ENCODE measurements at places on chromosomes 3 and 15.

GRCh38 chr15:42498212-42499068 is 3.0 kb downstream of the SNAP23 start:
- DNase-seq: no peak

GRCh38 chr15:80673561-80674244 is 21.4 kb upstream of the ABHD17C start:
- no peak for DNase-seq

GRCh38 chr15:43194795-43195194 is 9.6 kb downstream of the CCNDBP1 start:
- DNase-seq: no peak

DNA sequence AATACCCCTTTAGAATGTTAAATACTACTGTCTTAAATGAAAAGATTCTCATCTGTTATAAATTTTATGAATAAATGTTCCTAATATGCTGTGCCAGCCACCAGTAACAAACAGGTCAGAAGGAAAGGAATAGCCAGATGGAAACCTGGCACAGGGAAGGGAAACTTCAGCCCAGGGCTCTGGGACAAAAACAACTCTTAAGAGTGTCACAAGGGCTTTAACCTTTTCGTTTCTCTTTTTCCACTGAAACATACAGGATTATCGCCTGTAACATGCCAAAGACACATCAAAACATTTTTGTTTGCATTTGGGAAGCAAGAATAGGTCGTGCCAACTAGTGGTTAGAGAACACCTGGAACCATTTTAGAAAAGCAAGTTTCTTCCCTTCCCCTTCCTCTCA is 109.0 kb upstream of the NEDD4 start:
- no peak for DNase-seq

DNA sequence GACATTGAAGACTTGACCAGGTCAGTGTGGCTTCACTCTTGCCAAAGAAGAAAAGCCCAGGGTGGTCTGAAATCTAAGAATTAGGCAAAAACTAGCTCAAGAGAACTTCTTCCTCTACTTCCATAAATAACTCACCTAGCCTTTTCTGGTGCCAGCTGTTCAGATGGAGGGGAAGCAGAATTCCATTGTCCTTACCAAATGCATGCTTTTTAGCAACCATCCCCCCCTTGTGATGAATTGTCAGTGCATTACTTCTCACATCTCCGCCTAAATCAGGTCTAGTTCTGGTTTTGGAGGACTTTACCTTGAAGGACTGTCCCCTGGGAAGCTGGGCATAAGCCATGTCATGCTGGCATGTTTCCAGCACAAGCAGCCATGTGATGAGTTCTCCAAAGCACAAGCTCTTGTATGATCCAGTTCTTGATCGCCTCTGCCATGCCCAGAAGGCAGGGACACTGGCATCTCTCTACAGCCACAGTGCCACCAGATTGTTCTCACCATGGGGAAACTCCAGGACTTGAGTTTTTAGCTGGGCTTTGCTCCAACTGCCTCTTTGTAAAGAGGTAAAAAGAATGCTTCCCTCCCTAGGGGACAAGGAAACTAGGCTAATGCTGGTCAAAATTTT is 96.4 kb upstream of the IL12A start:
- no peak for DNase-seq

GRCh38 chr3:19489936-19490335 is 341.6 kb downstream of the KCNH8 start:
- DNase-seq: no peak

- DNase-seq: no peak
Measured at GRCh38 chr15:92391640-92392039, 2.0 kb upstream of the ST8SIA2 start.

GRCh38 chr3:166580561-166580960 is 743.3 kb upstream of the BCHE start:
- DNase-seq: no peak

- DNase-seq: no peak
Measured at GRCh38 chr15:76098685-76099084, 38.9 kb downstream of the TMEM266 start.

DNA sequence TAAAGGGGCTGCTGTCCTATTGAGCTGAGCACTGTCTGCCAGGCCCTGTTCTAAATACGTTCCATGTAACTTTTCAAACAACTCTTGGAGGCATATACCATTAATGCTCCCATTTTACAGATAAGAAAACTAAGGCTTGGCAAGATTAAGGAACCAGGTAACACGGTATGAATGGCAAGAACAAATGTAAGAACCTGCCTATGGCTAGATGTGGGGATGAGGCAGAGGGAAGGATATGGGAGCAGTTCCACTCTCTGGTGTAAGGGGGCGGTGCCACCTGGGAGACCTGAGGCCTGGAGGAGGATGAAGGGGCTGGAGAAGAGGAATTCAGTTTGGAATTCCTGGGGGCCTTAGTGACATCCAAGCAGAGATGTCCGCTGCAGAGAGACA is 3.8 kb upstream of the LMAN1L start:
- no peak for DNase-seq

DNA sequence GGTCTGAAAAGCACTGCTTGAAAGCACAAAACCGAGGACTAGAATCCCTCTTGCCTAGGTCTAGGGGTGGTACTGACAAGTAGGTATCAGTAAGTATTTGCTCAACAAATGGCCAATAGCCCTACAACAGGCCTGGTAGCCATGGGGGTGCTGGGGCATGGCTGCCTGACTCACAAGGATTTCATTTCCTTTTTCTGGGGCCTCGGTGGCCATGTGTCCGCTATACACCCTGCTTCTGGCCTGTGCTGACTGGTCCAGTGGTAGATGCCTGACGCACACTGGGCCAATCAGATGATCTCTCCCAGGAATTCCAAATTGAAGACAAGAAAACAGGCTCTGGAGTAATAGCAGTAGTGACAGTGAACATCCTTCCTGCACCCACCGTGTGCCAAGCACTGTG is 29.4 kb downstream of the MELTF start:
- no peak for DNase-seq

GRCh38 chr3:59658274-59658673 is 608.4 kb upstream of the CFAP20DC start:
- no peak for DNase-seq

DNA sequence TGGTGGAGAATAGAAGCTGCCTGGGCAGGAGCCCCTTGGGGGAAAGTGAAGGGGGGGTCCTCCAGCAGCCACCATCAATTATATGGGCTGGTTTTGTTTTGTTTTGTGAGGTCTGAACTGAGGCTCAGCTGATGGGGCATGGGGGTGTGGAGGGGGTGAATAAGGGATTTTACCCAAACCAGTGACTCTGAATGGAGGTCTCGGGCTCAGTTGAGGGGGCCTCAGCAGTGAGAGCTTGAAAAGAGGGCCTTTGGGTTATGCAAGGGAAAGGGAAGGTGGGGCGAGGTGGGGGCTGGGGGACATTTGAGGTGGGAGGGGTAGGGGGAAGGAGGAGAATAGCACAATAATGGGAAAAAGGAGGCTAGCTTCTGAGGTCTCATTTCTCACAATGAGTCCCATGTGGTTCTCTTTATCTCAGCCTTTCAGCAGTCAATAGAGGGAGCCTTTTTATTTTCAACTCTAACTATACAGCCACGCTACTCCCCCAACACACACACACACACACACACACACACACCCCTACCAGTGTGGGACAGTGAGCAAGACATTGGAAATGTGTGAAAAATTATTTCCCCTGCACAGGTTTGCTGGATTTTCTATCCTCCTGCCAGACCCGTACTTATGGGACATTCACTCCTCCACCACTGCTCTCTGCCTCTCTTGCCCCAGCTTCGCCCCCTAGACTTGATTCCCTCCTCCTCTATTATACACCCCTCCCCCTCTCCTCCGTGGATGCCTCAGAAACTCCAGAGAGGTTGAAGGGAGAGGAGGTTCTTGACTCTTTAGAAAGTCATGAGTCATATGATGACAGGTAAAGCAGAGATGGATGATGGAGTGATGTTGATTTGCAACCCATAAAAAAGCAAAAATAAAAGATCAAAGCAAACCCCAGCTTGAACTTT is 96.0 kb downstream of the GTPBP8 start:
- DNase-seq: no peak

DNA sequence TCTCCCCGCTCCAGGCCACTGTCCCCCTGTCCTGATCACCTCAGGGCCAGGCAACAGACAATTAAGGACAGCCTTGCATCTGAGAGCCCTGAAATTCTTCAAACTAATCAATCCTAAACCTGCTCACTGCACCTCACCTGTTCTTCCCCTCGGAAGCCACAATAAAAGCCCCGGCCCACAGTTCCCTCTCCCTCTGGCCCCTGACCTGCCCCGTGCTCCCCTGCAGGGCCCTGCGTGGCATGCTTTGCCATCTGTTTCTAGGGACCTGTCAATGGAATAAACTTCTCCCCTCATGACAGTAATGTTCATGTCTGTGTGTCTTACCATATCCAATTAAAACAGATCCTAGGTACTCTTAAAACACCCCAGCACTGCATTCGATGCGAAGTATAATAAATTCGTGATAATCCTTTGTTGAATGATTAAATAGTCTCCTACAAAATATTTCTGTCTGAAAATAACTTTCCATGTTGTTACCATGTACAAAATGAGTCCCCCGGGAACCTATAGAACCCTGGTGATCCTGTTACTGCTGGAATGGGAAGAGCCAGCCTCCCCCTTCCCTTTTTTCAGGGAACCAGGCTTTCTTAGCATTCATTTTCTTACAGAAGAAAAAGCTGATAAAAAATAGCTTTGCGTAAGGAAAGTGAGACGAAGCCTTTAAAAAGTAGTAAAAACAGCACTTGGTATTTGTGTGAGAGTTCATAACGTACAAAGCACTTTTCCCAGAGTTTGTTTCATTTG is 59.0 kb downstream of the ABTB1 start:
- no peak for DNase-seq

DNA sequence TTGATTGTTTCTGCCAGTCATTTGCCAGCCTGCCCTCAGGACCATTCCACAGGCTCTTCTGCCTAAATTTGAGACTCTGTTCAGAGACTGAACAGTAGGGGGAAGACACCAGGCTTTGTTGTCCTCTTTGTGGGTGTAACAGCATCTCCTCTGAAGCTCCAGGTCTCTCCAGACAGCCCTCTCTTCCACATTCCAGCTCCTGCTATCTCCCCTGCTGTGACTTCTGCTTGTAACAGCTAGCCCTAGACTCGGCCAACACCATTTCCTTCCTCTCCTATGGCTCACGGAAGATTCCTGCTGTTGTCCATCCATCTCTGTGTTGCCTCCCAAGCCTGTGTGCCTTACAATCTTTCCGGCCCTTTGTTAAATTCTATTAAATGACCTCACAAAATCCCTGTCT is 40.2 kb downstream of the SUCLG2 start:
- DNase-seq: no peak

DNA sequence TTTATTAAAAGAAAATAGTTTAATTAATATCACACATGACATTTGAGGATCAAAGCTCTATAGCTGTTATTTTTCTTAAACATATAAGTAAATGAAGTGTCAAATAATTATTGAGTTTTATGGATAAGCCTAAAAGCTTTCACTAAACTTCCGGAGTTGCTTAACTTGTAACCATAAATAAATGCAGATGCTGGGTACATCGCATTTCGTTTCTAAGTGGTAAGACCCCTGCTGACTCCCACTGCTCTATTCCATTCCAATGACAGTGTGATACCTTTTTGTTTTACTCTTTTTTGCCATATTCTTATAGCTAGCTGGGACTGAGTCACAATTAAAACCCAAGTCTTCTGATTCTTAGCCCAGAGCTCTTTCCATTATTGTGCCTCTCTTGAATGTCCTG is 411.1 kb downstream of the SOX2 start:
- DNase-seq: no peak

DNA sequence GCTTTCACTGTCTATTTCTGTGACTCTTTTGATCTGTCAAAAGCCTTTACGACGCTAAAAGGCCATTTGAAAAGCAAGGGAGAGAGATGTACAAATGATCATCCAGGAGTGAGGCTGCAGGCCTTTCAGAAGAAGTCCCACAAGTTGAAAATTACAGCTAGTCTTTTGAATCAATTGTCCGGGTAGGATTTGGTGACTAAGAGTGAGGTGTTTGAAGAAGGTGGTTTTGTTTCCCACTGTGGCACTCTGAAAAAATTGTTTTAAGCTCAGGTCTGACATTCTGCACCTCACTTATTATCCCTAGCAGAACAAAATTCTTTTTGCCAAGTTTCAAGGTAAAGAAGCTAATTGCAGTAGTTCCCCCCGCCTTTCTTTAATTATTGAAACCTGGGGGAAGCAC is 50.8 kb upstream of the TMEM108 start:
- no peak for DNase-seq

GRCh38 chr3:11671648-11672100 is 28.0 kb upstream of the VGLL4 start:
- no peak for DNase-seq

- no peak for DNase-seq
Measured at GRCh38 chr3:102113421-102114041, 264.2 kb downstream of the NFKBIZ start.

DNA sequence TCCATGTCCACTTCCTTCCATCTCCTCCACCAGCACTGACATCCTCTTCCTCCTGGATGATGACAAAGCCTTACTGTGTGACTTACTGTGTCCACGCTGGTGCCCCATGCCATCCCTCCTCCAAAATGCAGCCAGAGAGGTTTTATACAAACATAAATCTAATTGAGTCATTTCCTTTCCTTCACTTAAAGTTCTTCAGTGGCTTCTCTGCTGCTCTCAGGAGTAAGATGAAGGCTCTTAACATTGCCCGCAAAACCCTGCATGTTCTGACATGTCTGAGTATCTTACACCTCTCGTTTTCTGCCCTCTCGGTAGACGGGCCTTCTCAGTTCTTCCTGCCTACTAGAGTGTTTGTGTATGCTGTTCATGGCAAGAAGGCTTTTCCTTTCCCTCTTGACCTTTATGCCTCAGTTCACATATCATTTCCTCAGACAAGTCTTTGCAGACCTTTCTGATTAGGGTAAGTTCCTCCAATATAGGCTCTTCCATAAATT is 175.5 kb downstream of the CFAP20DC start:
- no peak for DNase-seq

- DNase-seq: no peak
Measured at GRCh38 chr15:88012688-88013087, 243.9 kb downstream of the NTRK3 start.

DNA sequence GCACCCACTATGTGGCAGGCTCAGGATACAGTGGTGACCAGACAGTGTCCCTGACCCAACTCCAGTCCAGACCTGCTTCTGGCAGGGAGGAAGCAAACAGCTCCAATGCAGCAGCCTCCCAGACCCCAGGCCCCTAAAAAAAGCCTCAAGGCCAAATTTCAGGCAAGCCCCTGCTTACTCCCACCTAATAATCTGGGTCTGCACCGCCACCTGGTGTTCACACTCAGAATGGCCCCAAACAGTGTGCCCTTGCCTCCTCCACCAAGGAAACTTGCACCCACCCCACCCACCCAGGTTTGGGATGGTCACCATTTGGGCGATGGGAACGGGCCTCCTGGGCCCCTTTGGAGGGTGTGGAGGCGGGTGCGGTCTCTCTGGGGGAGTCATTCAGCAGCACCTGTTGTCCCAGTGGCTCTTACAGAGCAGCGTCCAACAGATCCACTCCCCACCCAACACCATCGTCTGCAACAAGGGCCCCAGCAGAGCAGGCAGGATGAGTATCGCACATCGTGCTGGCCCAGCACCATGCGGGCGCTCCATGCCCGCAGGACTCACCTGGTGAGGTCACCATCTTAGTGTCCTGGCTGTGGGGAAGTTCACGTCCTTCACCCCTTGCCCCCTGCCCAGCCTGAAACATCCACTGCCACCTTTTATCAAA is 17.3 kb downstream of the C3orf18 start:
- DNase-seq: peak; percentile 49
